ENCODE measurements at places on chromosomes 2 and 18.

- no peak for DNase-seq
These were observed 54.1 kb downstream of the PXDN start for GRCh38 chr2:1690056-1690775.

GRCh38 chr2:16330982-16331381 is 334.7 kb downstream of the CYRIA start:
- DNase-seq, result no peak

GRCh38 chr2:97715951-97716694 is 2.7 kb downstream of the ZAP70 start:
- DNase-seq, result no peak

GRCh38 chr2:235270956-235271355 is 222.9 kb upstream of the AGAP1 start:
- DNase-seq, result no peak

DNA sequence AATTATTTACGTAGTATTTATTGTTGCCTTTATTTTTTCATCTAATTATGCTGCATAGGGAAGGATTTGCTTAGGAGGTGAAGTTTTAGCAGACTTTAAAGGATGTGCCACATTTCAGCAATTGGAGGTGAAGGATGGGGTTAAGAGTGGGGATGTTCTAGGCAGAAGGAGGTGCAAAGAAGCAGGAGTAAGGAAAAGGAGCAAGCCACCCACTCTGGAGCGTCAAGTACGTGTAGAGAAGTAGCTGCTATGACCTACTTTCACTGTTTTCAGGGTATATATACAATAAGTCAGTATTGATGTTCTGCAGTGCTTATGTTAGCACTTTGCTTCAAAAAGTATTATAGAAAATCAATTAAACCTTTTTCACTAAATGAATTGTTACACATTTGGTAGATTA is 34.4 kb downstream of the ITGAV start:
- DNase-seq, result no peak

- no peak for DNase-seq
These were observed 32.5 kb downstream of the NABP1 start for GRCh38 chr2:191710411-191710900.

- no peak for DNase-seq
These were observed 65.5 kb downstream of the EPB41L3 start for GRCh38 chr18:5478261-5478660.

- DNase-seq, result no peak
These were observed 167.4 kb downstream of the SP3 start for GRCh38 chr2:173797586-173798263.

DNA sequence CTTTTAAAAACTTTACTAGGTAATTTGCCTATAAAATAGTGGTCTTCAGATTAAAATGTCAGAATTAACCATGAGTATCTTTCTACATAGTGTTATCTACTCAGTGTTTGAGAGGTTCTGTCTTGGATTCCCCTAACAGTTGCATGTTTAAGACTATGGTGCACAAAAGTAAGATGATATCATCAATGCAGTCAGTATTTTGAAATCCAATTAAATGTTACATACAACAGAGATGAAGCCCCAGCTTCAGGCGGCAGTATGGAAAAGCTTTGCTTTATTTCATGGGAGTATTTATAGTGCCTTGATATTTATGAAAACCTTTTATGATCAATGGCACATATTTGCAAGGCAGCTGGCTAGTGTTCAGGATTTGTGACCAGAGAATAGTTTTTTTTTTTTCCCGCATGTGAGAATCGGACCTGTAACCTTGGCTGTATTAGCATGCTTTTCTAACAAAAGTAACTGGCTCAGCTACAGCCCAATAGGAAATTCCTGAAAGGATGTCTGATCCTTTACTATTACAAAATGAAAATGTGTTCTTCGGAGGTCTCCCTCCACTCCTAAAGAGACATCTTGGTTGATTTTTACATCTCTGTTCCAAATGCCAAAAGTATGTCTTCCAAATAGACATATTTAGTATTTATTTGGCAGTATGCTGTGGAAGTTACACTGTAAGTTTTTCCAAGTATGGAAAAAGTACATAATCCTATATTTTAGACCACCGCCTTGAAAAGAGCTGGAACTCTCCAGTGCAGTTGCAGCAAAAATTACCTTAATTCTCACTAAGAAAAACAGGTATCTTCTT is 319.3 kb upstream of the UBE2E3 start:
- no peak for DNase-seq

DNA sequence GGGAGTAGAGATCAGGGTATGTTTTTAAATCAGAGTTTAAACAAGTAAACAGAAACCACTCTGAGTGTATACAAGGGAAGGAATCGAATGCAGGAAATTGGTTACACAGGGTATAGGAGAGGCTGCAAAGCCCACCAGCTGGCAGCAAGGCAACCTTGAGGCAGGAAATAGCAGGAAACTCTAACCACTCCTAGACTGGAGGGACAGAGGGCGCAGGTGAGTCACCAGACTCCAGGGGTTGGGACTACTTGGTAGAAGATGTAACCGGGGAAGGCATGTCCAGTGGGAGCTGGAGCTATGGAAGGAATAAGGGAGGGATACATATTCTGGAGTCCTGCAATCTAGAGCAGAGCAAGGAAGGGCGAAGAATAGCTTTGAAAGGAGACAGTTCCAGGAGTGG is 152.3 kb downstream of the MEIS1 start:
- no peak for DNase-seq

DNA sequence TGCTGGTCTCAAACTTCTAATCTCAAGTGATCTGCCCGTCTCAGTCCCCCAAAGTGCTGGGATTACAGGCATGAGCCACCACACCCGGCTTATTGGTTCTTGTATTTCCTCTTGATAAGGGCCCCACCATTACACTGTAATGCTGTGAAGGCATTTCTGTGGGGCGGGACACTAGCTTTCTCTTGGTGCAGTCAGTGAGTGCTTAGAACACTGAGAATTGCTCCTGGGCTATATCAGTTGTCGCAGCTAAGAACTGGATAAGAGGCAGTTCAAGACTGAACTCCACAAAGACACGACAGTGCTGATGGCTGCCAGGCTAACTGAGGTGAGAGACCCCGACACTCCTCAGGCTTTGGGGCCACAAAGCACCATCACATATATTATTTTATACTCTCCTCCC is 2.1 kb downstream of the KHK start:
- DNase-seq, result no peak

DNA sequence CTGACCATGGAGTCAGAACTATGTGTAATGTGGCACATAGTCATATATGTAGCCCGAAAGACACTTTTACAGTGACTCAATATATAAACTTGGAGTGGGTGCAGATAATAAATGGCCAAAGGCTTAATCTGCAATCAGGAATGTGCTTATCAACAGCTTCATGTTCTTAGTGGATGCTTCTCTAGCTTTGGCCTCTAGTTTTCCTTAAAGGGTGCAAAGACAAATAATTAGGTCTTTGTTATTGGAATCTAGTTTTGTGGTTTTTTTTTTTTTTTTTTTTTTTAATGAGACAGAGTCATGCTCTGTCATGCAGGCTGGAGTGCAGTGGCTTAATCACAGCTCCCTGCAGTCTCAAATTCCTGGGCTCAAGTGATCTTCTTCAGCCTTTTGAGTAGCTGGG is 625.6 kb downstream of the EPHA4 start:
- no peak for DNase-seq

GRCh38 chr18:250685-251084 is 17.2 kb downstream of the THOC1 start:
- no peak for DNase-seq

- no peak for DNase-seq
These were observed 31.1 kb downstream of the KIF5C start for GRCh38 chr2:148906124-148906523.

DNA sequence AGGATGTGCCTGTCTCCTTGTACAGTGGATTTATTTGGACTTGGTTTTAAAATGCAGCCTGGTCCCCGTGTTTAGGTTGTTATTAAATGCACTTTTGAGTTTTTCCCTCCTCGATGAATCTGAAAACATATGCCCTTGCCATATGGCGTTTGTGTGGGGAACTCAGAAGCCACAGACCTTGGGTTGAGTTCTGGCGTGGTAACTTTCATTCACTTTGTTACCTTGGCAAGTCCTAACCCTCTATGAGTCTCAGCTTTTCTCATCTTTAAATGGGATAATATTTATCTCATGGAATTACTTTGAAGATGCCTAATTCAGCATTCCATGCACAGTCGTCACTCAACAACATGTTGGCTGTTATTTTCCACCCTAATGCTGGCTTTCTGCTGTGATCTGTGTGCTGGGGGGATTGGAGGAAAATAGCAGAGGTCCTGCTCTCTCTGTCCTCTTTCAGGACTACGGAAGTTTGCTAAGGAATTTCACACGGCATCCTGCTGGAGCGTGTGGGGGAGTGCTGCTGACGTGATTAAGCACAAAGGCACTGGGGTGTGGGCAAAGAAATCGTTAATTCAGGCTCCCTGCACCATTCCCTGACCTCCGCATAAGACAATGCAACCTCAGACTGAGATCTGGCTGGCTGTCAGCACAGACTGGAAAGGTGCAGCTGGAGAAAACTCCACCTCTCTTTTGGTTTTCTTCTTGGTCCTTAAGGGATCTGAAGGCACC is 61.7 kb downstream of the LDLRAD4 start:
- no peak for DNase-seq

DNA sequence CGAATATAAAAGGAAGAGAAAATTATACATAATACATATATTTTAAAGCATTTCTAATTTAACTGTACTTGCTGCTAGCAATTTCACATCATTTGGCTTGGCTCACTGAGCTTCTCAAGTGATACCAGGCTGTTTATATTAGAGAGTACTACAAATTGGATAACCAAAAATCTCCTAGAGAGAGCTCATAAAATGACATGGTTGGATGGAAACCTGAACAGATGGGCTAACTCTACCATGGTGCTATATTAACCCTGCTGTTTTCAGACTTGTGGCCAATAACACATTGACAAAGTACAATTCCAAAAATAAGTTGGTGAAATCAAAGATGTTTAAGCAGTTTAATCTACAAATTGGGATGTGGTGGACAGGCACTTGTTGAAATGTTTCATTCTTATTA is 364.4 kb upstream of the GCFC2 start:
- no peak for DNase-seq

- DNase-seq, result no peak
These were observed 140.0 kb downstream of the ANTXR1 start for GRCh38 chr2:69152847-69153583.

DNA sequence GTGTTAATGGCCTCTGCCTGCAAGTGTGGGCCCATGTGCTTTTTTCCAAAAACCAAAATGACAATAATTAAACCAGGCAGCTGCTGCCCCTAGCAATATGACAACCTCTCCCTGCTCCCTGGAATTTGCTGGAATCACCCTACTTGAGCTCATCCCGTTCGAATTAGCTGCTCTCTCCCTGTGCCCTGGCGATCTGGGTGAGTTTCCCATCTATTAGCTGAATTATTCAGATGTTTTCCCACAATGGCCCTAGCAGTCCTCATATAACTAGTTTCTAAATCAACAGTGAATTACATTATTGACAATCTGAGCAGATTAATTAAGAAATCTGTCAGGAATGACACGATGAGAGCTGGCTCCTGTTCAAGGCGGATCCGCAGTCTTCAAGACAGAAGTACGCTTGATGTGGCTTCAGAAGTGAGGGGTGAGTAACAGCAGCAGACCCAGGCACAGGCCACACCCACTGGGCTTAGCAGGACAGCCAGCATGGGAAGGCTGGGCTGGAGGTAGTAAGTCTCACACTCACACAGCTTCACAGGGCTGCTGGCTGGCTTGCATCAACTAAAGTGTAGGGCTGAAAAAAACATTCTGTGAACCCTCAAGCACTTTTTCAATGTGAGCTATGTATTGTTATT is 366.2 kb upstream of the ID2 start:
- no peak for DNase-seq

GRCh38 chr18:35392375-35392774 is 15.2 kb upstream of the ZNF396 start:
- no peak for DNase-seq

DNA sequence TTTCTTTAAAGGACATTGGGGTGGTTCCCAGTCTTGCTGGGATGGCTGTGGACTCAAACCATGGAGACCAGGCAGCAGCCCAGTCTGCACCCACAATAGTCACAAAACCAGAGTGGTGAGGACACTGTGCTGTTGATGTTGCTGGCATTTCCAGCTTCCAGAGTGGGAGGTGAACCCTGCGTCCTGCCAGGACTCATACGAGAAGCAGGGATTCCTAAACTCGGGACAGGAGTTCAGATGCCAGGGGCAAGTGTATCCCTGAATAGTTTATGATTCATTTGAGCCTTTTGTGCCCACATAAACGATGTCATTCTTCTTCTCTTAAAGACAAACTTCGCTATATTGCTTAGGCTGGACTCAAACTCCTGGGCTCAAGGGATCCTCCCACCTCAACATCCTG is 62.8 kb downstream of the TCF7L1 start:
- DNase-seq, result no peak

- no peak for DNase-seq
These were observed 1.2 kb downstream of the GYPC start for GRCh38 chr2:126657148-126657635.

DNA sequence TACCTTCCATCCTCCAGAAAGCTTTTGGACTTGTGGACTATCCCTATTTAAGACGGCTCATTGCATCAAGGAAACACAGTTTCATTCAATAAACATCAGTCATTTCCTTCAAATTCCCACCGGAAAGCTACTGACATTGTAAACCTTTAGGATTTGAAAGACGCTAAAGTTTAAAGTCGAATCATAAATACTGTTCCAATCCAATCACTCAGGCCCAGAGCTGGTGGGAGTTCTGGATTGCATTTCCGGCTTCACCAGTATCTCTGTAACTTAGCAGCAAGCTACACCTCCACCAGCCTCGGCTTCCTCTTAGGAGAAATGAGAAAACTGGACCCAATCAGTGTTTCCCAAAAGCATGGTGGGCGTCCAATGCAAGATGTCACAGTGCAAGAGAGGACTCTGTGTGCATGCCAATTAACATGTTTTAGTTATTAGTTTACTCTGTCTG is 1.6 kb downstream of the WDFY1 start:
- DNase-seq, result no peak

GRCh38 chr2:238724728-238725127 is 123.2 kb upstream of the TWIST2 start:
- no peak for DNase-seq

GRCh38 chr2:173580956-173581355 is 226.3 kb downstream of the CDCA7 start:
- no peak for DNase-seq

DNA sequence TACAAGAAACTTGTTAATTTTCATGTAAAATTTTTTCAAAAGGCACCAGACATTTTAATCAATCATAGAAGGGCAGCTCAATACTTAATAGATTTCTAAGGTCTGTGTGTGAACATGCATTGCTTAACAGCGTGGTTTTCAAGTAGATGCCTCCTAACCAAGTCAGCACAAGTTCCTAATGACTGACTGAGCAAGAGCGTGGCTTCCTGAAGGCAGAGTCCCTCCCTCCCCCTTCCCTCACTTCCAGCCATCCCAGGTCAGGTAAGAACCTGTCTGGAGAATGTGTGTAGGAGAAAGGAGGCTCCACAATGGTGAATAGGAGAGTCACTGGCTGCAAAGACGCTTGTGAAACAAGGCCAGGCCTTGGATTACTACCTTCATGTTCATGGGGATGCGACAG is 33.5 kb upstream of the DAPL1 start:
- no peak for DNase-seq
